ENCODE measurements at places on chromosomes 11 and 22.

DNA sequence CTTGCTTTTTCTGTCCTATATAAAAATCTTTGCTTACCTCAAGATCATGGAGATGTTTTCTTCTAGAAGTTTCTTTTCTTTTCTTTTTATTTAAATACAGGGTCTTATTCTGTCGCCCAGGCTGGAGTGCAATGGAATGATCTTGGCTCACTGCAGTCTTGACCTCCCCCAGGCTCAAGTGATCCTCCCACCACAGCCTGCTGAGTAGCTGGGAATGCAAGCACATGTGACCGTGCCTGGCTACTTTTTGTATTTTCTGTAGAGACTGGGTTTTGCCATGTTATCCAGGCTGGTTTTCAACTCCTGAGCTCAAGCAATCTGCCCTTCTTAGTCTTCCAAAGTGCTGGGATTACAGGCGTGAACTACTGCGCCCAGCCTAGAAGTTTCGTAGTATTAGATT, 45.3 kb downstream of the USP35 start:
- DNase-seq, result no peak

DNA sequence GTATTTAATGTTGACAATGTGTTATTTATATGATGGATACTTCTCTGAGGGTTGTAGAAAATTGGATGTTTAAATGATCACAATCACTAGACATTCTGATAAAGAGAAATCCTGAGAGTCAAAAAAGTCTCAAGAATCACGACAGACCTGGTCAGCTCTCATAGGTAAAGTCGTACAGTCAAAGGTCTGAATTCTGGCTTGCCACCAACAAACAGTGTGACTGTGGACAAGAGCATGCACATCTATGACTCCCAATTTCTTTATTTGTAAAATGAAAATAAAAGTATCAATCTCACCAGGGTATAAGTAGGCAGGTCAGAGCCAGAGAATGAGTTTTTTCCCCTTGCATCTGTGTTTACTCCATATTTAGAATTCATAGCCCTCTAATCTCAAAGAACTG, 556.7 kb downstream of the FAM181B start:
- DNase-seq, result no peak

GRCh38 chr11:82890936-82891335, 9.3 kb downstream of the PRCP start:
- no peak for DNase-seq

DNA sequence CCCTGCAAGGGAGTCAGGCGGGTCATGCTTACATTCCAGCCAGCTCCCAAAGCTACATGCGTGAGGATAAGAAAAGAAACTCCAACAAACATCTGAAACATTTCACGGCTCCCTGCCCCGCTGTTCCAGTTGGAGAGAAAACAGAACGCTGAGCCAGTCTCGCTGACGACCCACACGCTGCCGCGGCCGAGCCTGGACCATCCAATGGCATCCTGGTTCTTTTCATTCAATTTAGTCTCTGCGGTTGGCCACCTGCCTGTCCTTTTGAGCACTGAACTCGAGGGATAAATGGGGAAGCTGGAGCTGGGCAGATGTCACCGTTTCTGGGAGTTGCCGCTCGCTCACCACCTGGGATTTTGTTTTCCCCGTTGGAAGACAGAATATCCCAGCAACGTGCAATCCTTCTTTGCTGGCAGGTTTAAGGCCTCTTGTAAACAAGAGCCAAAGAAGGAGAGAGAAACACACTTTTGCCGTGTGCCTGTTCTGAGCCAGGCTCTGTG, 45.3 kb upstream of the SHISAL1 start:
- DNase-seq, result peak; percentile 29

DNA sequence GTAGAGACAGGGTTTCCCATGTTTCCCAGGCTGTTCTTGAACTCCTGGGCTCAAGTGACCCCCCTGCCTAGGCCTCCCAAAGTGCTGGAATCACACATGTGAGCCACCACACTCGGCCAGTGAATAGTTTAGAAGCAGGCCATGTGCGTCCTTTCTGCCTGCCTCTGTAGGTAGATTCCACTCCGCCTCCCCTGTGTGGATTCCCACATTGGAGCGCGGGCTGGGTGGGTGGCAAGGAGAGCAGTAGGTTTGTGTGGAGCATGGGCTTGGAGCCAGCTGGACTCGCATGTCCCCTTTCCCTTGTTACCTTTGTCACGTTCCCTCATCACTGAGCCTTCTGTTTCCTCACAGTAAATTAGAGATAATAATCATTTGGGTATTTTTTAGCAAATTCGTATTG, 21.7 kb downstream of the PPFIA1 start:
- no peak for DNase-seq

GRCh38 chr11:67113231-67113721, 5.8 kb upstream of the KDM2A start:
- DNase-seq, result no peak

DNA sequence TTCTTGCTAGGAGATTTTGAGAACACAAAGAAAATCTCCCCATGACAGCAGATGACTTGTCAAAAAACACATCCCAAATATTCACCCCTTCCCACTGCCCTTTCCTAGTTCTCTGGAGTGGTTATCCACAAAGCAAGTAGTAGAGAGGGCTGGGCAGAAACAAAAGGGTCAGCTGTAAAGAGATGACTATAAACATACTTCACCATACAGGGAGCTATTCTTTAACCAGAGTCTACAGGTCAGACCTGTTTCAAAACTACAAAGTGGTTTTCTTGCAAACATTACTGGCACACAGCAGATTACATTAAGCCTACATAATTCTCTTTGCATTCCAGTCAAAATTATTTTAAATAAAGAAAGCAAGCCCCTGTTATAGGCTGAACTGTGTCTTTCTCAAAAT, 47.7 kb upstream of the NFRKB start:
- DNase-seq, result no peak

DNA sequence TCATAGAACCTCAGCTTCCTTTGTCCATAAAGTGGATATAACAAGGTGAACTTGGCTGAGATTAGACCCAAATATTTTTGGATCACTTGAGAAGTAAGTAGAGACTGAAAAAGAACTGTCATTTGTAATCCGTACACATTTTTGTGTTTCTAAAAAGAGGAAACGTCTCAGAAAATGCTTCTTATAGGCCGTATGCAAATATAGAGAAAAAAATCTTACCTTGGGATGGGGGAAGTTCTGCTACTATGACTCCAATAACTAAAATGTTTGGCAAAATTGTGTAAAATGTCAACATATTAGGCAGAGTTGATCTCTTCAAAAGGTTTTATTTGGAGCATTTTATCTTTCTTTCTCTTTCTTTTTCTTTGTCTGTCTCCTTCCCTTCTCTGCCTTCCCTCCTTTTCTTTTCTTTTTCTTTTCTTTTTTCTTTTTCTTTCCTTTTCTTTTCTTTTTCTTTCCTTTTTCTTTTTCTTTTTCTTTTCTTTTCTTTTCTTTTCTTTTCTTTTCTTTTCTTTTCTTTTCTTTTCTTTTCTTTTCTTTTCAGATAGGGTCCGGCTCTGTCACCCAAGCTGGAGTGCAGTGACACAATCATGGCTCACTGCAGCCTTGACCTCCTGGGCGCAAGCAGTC, 48.2 kb downstream of the ADM start:
- DNase-seq, result no peak

DNA sequence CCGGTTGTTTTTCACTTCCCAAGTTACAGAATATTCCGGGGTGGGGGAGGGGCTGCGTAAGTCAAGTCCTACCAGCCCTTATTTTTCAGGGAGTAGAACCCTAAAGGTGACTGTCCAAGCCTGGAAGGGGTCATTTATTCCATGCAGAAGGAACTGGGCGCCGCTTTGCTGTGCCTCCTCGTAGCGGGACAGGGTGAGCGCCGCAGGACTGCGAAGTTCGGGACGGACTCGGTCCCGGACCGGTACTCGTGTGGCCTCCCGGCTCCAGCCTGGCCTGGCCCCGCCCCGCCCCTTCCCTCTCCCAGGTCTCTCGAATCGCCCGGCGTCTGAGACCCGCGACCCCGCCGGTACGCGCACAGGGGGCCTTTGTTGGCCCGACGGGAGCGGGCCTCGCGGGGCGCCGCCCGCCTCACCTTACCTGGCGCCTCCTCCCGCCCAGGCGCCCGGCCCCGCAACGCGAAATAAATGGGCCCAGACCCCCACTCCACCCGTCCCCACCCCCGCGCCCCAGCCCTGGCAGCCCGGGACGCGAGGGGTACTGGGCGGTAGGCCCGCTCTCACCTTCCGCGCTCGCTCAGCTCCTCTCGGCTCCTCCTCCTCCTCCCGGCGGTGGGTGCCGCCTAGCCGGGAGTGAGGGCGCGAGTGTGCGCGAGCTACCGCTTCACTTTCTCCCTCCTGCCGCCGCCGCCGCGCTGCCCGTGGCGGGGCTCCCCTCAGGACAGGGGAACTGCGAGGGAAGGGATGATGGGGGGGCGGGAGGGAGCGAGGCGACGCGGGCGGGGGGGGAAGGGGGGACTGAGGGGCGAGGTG, 698 bp downstream of the PAK1 start:
- DNase-seq, result no peak

GRCh38 chr11:84384731-84385130, 1098.6 kb upstream of the CCDC90B start:
- DNase-seq, result peak; percentile 54

- no peak for DNase-seq
Observed at GRCh38 chr11:88312628-88313027, 24.9 kb downstream of the CTSC start.

DNA sequence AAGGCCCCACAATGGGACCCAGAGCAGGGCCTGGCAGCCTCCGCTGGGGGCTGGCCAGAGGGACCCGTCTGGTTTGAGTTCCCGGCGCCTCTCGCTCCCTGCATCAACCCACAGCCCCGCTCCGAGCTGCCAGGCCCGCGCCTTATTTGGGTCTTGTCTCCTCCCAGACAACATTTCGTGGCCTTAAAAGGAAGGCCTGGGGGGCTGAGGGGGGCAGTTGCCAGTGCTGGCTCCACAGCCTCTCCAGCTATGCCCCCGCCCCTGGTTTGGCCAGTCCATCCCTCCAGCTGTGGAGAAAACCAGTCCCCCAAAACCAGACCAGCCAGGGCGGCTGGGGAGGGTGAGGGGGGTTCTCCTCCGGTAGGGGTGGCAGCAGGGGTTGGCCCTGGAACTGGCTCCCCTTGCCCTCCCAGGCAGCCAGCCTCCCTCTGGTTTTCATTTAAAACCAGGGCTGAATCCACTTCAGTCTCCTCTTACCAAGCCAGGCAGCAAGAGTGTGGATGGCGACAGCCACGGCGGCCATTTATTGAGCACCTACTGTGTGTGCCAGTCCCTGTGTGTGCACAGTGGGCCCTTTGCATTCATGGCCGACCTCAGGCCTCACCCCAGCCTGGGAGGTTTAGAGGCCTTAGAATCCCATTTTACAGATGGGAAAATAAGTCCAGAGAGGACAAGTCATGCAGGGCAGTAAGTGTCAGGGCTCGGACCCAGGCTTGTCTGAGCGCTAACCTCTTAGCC, 18.6 kb downstream of the EMID1 start:
- DNase-seq, result peak; percentile 16

DNA sequence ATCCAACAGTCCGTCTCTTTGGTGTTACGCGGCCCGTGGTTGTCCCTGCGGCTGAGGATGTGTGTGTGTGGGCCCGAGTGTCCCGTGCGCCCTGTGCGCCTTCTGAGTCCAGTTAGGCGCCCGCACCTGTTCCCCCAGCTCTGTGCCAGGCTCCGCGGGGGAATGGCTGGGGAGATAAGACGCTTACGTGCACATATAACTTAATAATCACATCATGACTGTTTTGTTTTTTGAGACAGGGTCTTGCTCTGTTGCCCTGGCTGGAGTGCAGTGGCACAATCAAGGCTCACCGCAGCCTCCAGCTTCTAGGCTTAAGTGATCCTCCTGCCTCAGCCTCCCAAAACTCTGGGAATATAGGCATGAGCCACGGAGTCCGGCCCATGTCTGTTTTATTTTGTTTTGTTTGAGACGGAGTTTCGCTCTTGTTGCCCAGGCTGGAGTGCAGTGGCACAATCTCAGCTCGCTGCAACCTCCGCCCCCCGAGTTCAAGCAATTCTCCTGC, 817 bp downstream of the ARL2 start:
- no peak for DNase-seq

DNA sequence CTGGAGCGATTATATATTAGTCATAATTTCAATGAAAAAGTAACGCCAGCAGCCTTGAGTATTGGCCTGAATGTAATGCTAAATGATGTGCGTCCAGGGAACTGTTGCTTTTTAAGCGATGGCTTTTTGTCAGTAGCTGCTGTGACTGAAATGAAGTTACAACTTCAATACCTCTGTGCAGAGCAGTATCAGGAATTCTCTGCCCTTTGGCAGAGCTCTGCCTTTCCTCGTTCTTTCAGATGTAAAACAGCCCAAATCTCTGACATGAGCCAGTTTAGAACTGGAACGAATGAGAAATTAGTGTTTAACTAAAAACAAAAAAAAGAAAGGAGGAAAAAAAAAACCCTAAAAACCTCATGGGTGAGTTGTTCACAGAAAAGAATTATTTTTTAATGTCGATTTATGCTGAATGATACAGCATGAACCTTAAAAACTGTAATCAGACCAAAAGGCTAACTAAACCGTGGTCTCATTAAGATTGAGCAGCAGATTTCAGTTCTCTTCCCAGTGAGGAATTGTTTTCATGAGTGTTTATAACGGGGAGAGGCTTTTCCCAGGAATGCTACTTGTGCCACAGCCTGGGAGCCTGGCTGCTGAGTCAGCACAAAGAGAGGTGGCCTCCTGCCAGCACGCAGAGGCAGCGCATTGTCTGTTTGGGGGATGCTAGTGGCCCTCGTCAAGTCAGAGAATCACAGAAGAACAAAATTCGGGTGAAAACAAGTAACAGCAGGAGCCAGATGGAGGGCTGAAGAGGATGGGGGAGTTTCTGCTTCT, 146.2 kb upstream of the RASSF10 start:
- peak; percentile 91 for DNase-seq

GRCh38 chr22:30178181-30179126, 68.1 kb downstream of the LIF start:
- no peak for DNase-seq

DNA sequence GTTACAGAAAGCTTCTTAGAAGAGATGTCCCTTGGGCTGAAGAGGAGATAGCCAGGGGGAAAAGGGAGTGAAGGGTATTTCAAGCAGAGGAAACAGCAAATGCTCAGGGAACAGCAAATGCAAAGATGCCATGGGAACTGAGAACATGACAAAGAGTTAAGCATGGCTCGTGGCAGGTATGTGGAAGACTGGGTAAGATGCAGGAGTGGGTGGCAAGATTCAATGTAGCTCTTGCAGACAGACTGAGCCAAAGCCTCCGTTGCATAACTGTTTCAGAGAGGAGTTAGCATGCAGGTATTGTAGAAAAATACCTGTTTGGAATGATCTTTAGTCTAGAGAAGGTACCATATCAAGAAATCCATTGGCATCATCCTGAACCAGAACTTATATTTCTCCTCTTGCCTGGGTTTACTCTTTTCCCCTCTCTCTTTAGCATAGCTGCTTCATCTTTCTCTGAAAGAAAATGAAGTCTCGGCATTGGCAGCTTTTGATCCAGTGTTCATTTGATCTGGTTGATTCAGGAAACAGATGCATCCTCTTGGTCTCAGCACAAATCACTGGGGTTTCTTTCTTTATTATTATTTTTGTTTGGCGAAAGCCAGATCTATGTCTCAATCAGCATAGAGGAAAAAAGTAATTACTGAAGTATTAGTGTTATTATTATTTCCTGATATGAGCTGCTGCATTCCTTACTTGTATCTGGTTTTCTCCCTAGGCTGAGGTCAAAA, 41.7 kb upstream of the NUP160 start:
- DNase-seq, result no peak

- no peak for DNase-seq
Observed at GRCh38 chr11:17807034-17807433, 72.5 kb downstream of the KCNC1 start.

- DNase-seq, result no peak
Observed at GRCh38 chr22:23306438-23306921, 126.2 kb downstream of the BCR start.

- DNase-seq, result peak; percentile 97
Observed at GRCh38 chr22:27094633-27095308, 437.4 kb downstream of the MIAT start.

Data from fibroblast of upper back skin (primary cell).